ENCODE measurements at places on chromosomes 2 and 18. TPM values are rescaled to one million over a fixed set of nuclear protein-coding genes. Genes with fewer than 3 reads are reported as not detected.

- no peaks in the 10 kb centered on the region for H3K4me1 ChIP-seq
- H3K36me3 ChIP-seq = peaks cover 6% of the 10 kb centered on the region
- DNase-seq = no peak
- H3K27me3 ChIP-seq = no peaks in the 10 kb centered on the region
- no peak overlapping the region for H3K27ac ChIP-seq
Measured at GRCh38 chr2:45436456-45436855, 174.6 kb downstream of the SRBD1 start.

DNA sequence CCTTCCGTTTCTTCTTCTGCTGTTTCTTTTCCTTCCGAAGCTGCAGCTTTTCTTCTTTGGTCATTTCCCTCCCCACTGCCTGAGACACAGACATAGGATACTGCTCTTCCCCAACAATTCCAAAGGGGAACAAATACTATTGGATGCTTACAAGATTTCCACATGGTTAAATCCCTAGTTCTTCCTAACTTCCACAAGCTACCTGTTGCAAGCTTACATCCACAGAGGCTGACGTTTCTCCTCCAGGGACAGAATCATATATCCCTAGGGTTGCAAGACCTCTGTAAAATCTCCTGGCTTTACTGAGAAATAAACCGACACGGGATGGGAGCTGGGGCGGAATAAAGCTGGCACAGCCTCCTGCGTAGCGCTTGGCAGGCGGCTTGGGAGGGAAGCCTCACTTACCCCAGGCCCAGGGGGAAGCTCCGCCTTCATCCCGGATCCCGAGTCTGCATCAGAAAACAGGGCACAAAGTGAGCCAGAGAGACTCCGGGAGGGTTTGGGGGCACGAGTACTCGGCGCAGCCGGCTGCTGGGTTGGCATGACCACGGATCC, 590 bp downstream of the EIF2B4 start:
- DNase-seq = no peak
- H3K27ac ChIP-seq = peak overlapping the region; percentile 96
- H3K4me1 ChIP-seq = peaks cover 36% of the 10 kb centered on the region
- H3K36me3 ChIP-seq = peaks cover 55% of the 10 kb centered on the region

- H3K27ac ChIP-seq = no peak overlapping the region
- H3K36me3 ChIP-seq = no peaks in the 10 kb centered on the region
- peak overlapping the region; percentile 7 for H3K4me3 ChIP-seq
- peaks cover 65% of the 10 kb centered on the region for H3K4me1 ChIP-seq
Measured at GRCh38 chr2:48434101-48434500, 95.9 kb upstream of the STON1 start.

DNA sequence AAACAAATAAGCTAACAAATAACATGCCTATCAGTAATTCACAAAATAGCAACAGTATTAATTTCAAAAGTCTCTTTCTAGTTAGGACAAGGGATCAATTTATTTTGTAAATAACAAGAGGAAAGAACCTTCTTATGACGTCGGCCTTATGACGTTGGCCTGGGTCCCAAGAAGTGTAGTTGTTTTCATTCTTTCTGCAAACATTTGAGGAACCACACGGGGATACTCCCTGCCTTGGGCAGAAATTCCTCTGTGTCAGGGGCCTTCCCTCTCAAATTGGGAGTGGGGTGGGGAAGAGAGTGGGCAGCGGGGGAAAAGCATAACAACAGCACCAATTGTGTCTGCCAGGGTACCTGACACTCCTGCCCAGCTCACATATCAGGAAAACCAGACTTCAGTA, 1.3 kb downstream of the CCDC68 start:
- peaks cover 28% of the 10 kb centered on the region for H3K4me1 ChIP-seq
- H3K36me3 ChIP-seq = no peaks in the 10 kb centered on the region
- no peak overlapping the region for H3K27ac ChIP-seq
- no peak overlapping the region for H3K4me3 ChIP-seq

DNA sequence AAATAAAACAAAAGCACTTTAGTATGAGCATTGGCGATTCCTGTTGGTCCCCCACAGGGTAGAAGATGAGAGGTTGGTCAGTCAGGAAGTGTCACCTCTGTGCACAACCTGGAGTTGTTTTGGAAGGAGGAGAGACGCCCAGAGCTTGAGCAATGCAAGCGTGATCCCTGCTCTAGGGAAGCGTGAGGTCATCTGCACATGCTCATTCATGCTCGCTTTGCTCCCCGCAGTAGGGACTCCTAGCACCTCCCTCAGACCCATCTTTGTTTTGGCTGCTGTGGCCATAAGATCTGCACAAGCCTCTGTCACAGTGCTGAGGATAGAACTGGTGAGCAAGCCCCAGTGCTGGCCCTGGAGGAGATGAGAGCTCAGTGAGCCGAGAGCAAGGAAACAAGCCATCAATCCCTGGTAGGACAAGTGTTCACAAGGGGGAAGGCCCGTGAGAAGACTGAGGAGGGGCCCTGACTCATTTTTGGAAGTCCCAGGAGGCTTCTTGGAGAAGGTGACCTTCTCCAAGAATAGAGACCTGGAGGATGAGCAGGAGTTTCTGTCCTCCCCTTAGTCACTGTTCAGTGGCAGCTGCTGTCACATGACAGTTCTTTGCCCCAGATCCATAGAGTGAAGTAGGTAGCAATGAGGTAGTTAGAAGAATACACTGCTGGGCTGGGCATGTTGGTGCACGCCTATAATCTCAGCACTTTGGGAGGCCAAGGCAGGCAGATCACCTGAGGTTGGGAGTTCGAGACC, 13.3 kb upstream of the ATP8B1 start:
- H3K4me1 ChIP-seq = no peaks in the 10 kb centered on the region

Gene ATP6V1C2
- not detected for polyA plus RNA-seq

Gene LGALSL
- not detected for polyA plus RNA-seq

Gene SERPINB10
- polyA plus RNA-seq = 1.3 TPM

Gene HES6
- 2.1 TPM for polyA plus RNA-seq

Gene AMER3
- not detected for polyA plus RNA-seq

Data from CD14-positive monocyte (primary cell).